ENCODE measurements at places on chromosomes 2 and 18.
A peak's percentile ranks its signal among the peaks of the same experiment; 100 is the strongest.

- no peak for DNase-seq
Observed at GRCh38 chr2:12169721-12170120, 423.3 kb downstream of the LPIN1 start.

GRCh38 chr2:109712123-109712449, 82.0 kb upstream of the RGPD5 start:
- DNase-seq: no peak

- no peak for DNase-seq
Observed at GRCh38 chr2:24175631-24176187, 856 bp downstream of the FAM228A start.

DNA sequence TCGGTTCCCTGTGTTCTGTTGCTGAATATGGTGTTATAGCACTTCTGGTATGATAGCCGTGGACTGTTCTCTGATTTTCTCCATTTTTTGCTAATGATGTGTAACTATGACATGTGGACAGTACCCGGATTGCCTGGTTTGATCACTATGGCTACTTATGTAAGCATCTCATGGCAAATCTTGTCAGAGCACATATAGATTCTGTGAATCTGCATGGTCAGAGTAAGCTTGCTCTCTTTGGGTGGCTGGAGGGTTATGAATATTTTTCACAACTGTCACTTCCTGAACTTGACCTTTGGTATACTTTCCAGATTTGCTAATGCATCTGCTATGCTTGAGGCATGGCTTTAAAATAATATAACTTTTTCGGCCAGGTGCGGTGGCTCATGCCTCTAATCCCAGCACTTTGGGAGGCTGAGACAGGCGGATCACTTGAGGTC, 36.8 kb upstream of the ATP8B1 start:
- DNase-seq: no peak

DNA sequence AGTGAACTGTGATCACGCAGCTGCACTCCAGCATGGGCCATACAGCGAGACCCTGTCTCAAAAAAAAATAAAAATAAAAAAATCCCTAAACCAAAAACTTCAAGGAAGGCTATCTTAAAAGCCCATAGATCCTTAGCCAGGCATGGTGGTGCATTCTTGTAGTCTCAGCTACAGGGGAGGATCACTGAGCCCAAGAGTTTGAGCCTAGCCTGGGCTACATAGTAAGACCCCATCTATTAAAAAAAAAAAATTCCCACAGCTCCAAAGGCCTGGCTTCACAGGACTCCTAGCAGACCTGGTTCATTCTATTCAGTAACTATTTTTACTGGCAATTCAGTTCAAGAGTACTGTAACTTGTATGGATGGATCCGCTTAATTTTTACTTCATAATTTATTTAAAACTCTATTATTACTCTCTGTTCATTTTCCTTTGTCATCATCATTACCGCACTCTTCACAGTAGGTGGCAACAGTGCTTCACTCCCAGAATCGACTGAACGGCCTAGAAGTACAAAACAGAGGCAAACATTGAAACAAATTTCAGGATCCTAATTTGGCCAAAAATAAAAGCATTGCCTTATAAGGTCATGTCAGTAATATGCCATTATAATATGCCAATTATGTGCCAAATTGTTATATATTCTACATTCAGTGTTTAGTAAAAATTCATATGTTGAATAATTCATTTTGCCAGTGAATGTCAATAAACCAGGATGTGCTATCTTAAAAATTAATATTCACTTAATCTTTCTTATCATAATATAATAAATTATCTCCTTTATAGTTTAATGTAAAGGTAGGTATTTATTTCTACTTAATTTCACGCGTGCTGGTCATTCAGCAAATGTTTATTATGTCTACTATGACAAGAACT, 14.3 kb upstream of the STAM2 start:
- peak; percentile 12 for DNase-seq

DNA sequence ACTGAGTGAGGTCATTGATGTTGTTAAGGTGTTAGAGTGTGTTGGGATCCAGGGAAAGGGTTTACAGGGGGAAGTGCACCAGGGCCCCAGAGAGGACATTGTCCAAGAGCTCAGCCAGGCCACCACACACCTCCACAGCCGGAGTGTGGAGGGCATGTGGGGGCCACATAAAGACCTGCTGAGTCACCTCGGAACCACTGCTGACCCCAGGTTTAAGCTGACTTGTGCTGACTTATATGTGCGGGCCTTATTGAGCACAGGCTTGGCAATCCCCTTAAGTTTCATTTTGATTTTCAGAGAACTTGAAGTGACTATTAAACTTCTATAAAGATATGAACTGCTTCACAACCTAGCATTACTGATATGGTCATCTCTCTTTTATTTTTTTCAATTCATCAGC, 166.2 kb upstream of the MAP3K20 start:
- DNase-seq: no peak
